ENCODE measurements at places on chromosomes 2 and 18.

- no peak for DNase-seq
These were observed 13.2 kb downstream of the SLC39A10 start for GRCh38 chr2:195670191-195670590.

GRCh38 chr2:52810460-52810859, 957.1 kb upstream of the CHAC2 start:
- no peak for DNase-seq

- no peak for DNase-seq
These were observed 165.0 kb downstream of the ANKRD44 start for GRCh38 chr2:197145471-197146056.

GRCh38 chr2:179265082-179265510, 464 bp upstream of the SESTD1 start:
- no peak for DNase-seq

DNA sequence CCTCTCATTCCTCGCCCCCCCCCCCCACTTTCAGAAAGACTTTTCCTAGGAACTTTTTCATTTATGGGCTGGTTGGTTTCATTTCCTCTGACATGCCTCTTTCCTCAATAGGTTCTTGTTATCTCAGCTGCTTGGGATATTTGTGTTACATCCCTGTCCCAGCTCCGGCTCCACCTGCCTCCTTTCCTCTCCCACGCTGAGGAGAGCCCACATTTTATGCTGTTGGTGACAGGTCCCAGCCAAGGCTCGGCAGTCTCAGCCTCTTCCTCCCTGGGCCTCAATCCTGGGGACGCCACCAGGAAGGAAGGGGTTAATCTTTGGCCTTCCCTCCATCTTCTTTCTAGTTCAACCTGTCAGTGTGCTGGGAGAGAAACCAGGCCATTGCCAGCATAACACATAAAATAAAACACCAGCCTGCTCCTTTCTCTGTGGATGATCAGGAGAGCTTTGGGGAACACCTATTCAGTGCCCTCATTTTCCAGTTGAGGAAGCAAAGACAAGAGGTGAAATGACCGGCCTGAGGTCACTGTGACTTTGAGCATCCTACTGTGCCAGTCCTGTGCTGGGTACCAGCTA, 216.9 kb upstream of the TNP1 start:
- no peak for DNase-seq

DNA sequence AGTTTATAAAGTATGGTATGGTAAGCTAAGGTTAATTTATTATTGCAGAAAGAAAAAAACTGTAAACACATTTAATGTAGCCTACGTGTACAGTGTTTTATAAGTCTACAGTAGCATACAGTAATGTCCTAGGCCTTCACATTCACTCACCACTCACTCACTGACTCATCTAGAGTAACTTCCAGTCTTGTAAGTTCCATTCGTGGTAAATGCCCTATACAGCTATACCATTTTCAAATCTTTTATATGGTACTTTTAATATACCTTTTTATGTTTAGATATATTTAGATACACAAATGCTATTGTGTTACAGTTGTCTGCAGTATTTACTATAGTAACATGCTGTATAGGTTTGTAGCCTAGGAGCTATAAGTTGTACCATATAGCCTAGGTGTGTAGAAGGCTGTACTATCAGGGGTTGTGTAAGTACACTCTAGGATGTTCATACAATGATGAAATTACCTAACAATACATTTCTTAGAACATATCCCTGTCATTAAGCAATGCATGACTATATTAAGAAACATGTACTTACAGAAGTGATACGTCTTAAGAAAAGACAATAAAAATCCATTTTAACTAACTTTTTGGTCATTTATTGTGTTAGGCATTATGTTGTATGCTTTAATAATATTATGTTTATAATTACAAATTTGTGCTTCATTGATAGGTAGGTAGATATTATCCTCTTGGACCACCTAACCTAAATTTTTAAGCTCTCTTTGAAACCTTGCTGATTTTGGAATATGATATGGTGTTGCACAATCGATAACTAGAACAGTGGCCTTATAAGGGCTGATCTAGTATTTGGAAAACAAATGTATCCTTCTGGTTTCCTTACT, 51.9 kb downstream of the VRK2 start:
- DNase-seq, result no peak

- DNase-seq, result no peak
These were observed 94.1 kb downstream of the BIN1 start for GRCh38 chr2:127012868-127013267.

GRCh38 chr2:186717320-186718007, 23.6 kb downstream of the FAM171B start:
- DNase-seq, result no peak
